Stimulated activated CD8-positive, alpha-beta memory T cell treated with anti-CD3 and anti-CD28 coated beads, Interleukin-2, amount 100 ng/mL, for 1 hour (primary cell): ENCODE measurements at places on chromosomes 13 and 19.

- no peak for DNase-seq
These were observed 82.2 kb downstream of the SLAIN1 start for GRCh38 chr13:77779552-77780272.

GRCh38 chr19:37905946-37906868 lies at the start of gene WDR87:
Gene WDR87, minus strand, starts transcription at chr19:37906594. Its CDS starts 8,355 bp downstream, at chr19:37898239.
- peak; percentile 21 for DNase-seq

DNA sequence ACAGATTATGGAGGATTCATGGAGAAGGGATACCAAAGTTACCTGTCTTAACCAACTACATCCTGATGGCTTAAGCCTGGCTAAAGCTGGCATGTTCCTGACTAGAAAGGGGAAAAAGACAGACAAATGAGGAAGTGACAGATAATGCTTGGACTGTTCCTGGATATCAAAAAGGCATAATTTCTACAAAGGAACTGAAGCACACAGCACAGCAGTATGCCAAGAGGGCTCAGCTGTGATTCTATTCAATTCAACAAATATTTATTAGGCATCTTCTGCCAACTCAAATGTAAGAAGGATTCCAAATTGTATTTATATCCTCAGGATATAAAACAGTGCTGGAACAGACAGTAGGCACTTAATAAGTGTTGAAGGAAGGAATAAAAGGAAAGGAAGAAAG lies 59.5 kb downstream of the KLF12 start:
- no peak for DNase-seq

DNA sequence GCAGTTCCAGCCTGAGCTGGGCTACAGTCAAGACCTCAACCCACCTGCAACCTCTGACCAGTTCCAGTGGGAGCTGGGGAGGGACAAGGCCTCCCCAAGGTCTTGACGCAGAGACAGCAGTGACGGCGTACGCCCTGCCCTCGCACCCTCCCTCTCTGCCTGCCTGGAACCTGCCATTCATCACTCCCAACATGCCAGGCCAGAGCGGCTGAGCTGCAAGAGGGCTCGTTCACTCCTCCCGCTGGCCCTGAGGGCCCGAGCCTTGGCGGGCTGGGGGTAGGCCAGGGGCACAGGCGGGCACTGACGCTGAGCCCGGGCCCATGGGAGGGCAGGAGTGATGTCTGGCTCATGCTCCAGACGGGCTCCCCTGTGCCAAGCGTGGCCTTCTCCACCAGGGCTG lies 8.2 kb downstream of the NDUFA11 start:
- DNase-seq, result no peak

DNA sequence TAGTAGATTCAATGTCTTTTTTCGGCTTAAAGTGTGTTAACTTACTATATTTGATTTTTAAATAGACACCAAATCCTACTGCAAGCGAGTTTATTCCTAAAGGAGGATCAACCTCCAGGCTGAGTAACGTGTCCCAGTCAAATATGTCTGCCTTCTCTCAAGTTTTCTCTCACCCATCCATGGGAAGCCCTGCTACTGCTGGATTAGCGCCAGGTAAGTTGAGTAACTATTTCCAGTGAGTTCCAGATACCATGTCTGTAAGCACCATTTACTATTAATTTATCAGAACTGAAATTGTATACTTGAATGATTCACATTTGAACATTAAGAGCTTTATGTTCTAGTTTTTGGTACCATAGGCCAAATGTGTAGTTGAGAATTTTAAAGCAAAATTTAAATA lies 81.8 kb downstream of the PAN3 start:
- no peak for DNase-seq

GRCh38 chr13:113041293-113041690 lies 64.3 kb upstream of the F7 start:
- no peak for DNase-seq

GRCh38 chr19:51809787-51810186 lies 14.8 kb downstream of the FPR3 start:
- DNase-seq, result no peak

- no peak for DNase-seq
These were observed 6.0 kb upstream of the FFAR1 start for GRCh38 chr19:35341565-35342225.

GRCh38 chr19:49888510-49888824 lies 8.2 kb downstream of the IL4I1 start:
- DNase-seq, result no peak

GRCh38 chr19:48726556-48726955 lies 7.0 kb upstream of the MAMSTR start:
- DNase-seq, result no peak

DNA sequence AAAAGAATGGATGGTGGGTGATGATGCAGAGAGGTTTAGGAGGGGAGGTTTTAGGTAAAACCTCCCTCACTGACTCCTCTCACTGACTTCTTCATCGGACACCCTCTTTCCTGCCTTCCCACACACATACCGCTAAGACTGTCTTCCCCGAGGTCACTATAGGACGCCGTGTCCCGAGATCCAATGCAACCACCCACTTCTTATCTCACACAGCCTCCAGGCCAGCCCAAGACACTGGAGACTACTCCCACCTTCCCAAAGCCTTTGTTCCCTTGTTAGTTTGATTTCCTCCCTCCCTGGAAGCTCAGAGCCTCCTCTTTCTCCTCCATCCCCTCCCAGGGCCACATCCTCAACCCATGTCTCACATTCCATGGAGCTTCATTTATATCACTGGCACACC lies 16.5 kb upstream of the CAMSAP3 start:
- no peak for DNase-seq

DNA sequence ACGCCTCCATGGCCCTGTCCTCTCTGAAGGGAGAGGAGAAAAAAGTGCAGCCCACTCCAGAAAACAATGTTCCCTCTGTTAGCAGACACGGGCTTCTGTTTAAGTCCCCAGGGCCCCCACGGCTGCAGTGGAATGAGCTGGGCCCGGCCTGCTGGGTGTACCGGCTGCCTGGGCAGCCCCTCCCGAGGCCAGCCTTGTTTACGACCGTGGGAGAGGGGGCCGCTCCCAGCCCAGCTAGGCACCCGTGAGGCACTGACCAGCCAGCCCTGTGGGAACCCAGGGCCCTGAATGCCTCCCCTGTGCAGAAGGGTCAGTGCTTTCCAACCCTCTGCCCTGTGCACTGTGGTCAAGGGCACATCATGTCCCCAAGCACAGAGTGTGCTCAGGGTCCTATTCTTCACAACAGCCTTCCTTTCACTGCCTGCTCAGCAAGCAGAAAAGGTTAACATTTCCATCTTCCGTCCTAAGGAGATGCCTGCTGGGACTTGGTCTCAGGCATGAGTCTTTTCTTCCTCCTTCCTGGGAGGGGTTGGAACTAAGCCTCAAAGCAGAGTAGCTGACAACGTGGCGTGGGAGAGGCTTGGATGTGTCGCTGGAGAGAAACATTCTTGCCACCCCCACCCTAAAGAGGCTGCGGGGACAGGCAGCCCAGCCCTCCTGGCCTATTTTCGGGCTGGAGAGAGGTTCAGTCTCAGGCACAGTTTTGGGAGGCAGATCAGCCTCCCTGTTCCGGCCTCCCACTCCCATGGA lies 90.1 kb downstream of the RGCC start:
- DNase-seq, result no peak

- DNase-seq, result no peak
These were observed 789.1 kb downstream of the GPC5 start for GRCh38 chr13:92187378-92187989.

- DNase-seq, result no peak
These were observed 3.2 kb upstream of the ZNF850 start for GRCh38 chr19:36775768-36776167.

GRCh38 chr13:99722931-99723330 lies 221.7 kb downstream of the TM9SF2 start:
- no peak for DNase-seq

- DNase-seq, result no peak
These were observed 7.6 kb upstream of the CABP5 start for GRCh38 chr19:48051335-48052033.

DNA sequence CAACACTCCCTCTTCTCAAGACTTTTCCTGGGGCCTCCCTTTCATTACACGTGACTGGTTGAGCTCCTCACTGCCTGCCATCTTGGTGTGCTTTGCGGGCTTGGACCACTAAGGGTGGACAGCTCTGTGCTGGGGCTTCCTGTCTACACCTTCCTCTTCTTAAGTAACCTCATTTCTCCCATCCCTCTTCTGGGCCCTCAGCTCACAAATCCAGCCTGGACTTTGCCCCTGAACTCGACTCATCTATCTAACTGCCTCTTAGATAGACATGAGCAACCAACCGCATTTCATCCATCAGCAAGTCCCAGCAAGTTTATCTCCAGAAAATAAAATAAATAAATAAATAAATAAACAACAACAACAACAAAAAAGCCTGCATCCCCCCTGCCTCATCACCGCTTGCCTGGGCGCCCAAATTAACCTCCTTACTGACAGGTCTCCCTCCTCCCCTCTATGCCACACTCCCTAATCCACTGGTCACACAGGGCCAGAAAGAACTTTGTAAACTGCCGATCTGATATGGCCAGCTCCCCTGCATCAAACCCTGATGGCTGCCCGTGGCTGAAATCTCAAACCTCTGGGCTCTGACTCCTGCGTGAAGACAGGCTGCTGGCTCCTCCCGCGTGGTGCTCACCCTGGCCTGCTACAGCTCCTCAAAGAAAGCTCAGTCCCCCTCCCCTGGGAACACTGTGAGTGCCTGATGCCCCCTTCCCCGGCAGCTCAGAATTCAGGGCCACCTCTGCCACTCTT lies 7.8 kb downstream of the ISOC2 start:
- DNase-seq, result no peak

DNA sequence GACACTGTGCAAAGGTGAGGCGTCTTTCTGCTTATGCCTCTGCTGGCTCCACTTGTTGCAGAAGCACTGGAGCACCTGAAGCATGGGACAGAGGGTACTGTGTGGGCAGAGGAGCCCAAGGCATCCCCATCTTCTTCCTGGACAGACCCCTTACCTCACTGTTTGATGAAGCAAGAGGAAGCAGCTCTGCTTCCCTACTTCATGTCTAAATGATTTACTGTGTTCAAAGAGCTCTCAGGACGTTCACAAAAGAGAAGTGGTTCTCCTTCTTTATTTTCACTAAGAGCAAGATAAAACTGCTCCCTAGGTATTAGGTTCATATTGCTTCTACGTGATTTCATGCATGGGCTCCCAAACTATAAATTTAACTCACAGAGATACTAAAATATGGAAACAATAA lies 1635.4 kb upstream of the SLC10A2 start:
- no peak for DNase-seq

DNA sequence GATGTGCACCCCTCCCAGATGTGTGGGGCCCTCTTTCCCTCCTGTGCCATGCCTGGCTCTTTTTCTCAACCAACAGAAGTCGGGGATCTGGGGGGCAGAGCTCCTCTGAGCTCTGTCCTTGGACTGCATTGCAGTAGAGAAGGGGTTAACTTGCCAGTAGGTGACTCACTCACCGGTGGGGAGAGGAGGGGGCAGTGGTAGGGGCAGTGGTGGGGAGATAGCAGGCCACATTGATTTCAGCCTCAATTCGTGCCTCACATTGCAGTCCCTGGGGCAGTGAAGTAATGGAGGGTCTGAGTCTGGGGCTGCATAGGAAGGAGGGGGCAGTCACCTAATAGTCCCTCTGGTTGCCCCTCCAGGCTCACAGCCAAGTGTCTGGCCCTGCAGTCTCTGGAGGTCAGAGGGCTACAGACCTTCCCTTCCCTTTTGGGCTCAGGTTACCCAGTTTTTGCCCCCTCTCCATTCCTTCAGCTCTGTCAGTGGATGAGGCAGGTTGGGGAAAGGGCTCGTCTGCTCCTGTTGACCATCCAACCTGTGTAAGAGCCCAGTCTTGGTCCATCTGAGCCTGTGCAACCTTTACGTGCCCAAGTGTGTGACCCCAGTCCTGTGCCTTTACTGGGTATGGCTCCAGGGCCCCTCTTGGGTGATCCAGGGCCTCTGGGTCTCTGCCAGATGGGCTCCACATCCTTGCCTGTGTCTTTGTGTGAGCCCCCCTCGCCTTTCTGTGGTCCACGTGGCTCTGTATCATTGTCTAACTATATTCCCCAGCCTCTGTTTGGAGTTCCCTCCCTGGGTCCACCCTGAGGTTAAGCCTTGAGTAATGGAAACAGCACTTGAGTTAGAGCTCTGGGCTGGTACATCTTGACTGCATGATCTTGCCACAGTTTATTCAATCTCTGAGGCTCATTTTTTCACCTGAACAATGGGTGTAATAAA lies 13.0 kb downstream of the CIC start:
- DNase-seq, result no peak

DNA sequence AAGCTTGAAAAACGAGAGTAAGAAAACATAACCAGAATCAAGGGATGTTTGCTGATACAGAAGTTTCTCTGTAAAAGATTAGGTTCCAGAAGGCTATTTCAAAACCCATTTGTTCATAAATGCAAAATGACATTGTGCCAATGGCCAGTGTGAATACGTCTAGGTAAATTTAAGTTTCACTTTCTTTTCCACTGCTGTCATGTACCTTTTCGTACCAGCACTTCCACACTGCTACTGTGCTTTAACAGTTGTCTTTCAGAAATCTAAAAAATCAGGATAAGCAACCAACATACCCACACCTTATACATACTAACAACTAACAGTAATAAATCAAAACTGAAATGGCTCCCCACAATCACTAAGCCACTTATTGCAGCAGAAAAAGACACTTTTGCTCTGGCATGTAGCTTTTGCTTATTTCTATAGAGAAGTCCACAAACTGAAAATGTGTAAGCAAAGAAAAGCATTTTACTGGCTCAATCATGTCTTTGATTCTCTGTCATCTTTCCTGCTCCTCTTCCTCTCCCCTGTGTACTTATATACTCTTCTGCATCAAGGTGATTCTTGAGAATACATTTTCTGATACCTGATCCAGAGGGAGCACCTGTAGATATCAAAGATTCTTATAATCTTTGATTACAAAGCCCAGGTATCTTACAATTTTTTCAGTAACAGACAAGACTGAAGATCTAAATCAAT lies 34.3 kb downstream of the ELF1 start:
- DNase-seq, result no peak

DNA sequence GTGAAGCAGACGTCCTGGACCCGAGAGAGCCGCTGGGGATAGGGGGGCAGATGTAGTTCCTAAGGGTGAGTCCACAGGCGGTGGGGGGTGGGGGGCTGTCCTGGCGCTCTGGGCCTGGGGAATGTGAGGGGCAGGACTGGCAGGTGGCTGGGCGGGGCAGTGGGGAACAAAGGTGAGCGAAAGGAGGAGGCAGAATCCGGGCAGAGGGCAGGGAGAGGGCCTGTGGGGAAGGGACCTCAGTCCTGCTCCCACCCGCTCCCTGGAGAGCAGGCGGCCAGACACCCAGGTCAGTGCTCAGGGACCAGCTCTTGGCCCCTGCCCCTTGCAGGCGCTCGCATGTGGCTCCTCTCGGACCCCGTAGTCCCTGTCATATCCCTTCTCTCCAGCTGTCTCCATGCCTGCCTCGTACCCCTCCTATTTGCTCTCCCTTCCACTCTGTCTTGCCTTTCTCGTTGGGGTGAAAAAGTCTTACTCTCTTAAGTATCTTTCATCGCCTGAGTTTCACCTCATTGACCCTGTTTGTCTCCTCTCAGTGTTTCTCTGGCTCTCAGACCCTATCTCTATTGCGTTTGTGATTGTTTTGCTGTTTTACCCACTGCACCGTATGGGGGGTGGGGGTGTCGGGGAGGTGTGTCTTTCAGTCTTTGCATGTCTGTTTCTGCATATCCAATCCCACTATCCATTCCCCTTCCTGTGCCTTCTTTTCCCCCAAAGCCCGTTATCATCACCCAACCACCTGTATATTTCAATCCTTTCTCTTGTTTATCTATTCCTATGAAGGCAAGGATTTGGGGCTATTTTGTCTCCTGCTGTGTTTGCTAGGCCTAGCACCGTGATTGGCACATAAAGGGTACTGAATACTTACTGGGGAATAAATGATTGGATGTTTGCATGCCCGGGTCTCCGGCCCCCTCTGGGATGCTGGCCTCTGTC lies 5.8 kb downstream of the SPHK2 start:
- no peak for DNase-seq
